GM13977 (cell line): ENCODE measurements at places on chromosomes 4 and X.

GRCh38 chr4:156898373-156899117 lies 73.1 kb downstream of the PDGFC start:
- DNase-seq, result no peak

DNA sequence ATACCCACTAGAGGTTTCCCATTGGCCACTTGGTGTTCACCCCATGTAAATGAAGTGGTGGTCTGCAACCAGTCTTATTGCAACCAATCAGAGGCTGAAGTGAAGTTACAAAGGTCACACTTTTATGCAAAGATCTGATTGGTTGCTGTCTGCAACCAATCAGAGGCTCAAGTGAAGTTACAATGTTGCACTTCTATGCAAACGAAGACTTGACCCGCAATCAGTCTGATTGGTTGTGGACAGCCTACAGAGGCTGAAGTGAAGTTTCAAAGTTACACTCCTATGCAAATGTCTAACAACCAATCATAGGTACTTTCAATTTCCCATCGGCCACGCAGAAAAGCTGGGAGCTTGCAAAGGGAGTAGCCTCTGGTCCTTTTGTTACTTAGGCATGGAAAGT lies 22.3 kb upstream of the XPNPEP2 start:
- DNase-seq, result no peak

GRCh38 chr4:184262901-184263300 lies 45.2 kb upstream of the ENPP6 start:
- no peak for DNase-seq

GRCh38 chrX:15566244-15566643 lies 34.5 kb downstream of the ACE2 start:
- DNase-seq, result no peak

GRCh38 chrX:100695302-100695701 lies 36.6 kb downstream of the SYTL4 start:
- DNase-seq, result no peak

- DNase-seq, result no peak
These were observed 17.8 kb downstream of the NKX6-1 start for GRCh38 chr4:84481077-84481859.
